ENCODE measurements at places on chromosomes 12 and 14.

GRCh38 chr12:57049119-57049446 lies 846 bp downstream of the MYO1A start:
- H3K36me3 ChIP-seq, result no peaks in the 10 kb centered on the region
- no peaks in the 10 kb centered on the region for H3K27me3 ChIP-seq
- H3K4me1 ChIP-seq, result peaks cover 19% of the 10 kb centered on the region

- H3K4me1 ChIP-seq, result no peaks in the 10 kb centered on the region
- no peaks in the 10 kb centered on the region for H3K27me3 ChIP-seq
- no peak for DNase-seq
- no peak overlapping the region for H3K27ac ChIP-seq
Observed at GRCh38 chr12:104909761-104910160, 48.3 kb downstream of the SLC41A2 start.

GRCh38 chr14:34299360-34299759 lies 162.7 kb downstream of the SPTSSA start:
- H3K4me3 ChIP-seq, result no peak overlapping the region
- H3K4me1 ChIP-seq, result no peaks in the 10 kb centered on the region
- no peaks in the 10 kb centered on the region for H3K27me3 ChIP-seq
- no peak for DNase-seq
- H3K27ac ChIP-seq, result no peak overlapping the region

GRCh38 chr12:25009496-25010092 lies 60.7 kb upstream of the BCAT1 start:
- no peaks in the 10 kb centered on the region for H3K27me3 ChIP-seq
- no peak overlapping the region for H3K4me3 ChIP-seq
- no peak for DNase-seq
- no peak overlapping the region for H3K27ac ChIP-seq

DNA sequence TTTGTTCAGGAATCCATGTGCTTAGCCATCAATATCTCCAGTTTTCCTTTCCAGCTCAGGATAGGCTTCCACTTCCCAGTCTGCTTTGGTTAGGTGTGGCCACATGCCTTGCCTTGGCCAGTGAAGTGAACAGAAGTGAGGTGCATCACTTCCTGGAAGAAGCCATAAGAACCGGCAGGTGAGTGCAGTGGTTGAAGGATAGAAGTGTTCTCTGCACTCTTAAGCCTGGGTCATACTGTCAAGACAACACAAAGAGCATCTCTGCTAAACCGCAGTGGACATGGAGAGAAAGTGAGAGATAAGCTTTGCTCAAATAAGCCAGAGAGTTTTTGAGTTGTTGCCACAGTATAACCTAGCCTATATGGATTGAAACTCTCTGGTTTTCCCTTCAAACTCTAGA lies 11.4 kb downstream of the GNG2 start:
- H3K27ac ChIP-seq, result no peak overlapping the region
- DNase-seq, result no peak
